Activated naive CD8-positive, alpha-beta T cell treated with anti-CD3 and anti-CD28 coated beads, Interleukin-2, amount 10 ng/mL, durations not matched to agents 7 days and 5 days (primary cell): ENCODE measurements at places on chromosomes 7 and 10.

- no peak for DNase-seq
Measured at GRCh38 chr7:91517201-91517785, 253.1 kb downstream of the FZD1 start.

- no peak for DNase-seq
Measured at GRCh38 chr7:55344840-55345239, 20.3 kb upstream of the LANCL2 start.

GRCh38 chr10:100890673-100891317, 22.0 kb upstream of the SLF2 start:
- DNase-seq = no peak

- DNase-seq = no peak
Measured at GRCh38 chr7:11726001-11726793, 105.8 kb downstream of the THSD7A start.

DNA sequence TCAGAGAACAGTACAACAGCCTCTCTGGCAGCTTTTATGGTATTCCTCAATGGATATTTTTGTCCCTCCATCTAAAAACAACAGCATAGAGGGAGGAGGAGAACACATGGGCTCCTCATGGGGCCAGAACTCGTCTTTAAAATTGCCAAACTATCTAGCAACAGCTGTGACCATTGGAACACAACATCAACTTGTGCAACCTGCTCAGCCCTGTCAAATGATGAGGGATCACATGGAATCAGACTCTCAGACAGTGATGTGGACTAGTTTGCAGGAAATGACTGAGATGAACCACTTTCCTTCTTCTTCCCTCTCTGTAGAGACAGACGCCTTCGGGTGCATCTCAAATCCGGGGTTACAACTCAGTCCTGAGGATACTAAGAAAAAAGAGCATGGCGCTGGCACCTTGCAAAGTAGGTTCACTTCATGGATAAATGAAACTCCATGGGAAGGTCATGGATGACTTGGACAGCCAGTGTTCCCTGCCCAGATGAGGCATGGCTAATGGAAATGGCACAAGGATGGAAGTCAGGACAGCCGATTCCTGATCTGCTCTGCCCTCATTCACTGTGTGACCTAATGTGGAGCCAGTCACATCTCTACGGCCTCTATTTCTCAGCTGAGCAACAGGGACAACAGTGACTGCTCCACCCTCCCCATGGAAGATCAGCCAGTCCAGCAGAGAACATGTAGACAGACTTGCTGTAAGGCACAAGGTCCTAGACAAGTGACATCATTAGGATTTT, 24.6 kb upstream of the DGKI start:
- DNase-seq = no peak

DNA sequence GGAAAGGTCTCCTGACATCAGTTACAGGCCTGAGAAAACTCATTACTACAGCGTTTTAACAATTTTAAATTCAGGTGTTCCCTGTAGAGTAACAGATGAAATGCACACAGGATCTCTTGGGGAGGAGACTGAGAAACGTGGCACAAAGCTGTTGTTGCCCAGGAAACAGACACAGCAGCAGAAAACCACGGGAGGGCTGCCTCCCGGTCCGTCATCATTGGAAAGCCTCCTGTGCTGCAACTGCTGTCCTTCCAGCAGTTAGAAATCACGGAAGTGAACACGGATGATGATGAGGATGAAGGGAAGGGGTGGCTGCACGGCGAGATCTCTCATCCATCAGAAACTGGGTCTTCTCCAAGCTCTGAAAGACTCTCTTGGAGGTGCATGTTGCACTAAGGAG, 94.6 kb upstream of the RNF32 start:
- DNase-seq = no peak

GRCh38 chr10:96188916-96189315, 58.8 kb downstream of the ZNF518A start:
- DNase-seq = no peak

DNA sequence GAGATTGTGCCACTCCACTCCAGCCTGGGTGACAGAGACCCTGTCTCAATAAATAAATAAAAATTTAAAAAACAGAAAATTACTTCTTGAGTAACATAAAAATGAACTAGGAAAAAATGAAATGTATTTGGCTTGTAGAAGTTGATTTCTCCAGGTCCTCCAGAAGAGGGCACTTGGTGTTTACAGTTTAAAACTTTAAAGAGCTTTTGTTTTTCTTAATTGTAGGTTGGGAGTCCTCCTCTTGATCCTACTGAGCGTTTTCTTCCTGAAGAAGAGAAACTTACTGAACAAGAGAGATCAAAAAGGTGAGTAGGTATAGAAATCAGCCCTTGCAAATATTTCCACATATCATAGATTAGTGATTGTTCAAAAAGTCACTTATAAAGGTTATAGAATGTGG, 16.2 kb downstream of the KIFBP start:
- DNase-seq = no peak

- no peak for DNase-seq
Measured at GRCh38 chr7:143238289-143238980, 16.6 kb downstream of the TAS2R40 start.

DNA sequence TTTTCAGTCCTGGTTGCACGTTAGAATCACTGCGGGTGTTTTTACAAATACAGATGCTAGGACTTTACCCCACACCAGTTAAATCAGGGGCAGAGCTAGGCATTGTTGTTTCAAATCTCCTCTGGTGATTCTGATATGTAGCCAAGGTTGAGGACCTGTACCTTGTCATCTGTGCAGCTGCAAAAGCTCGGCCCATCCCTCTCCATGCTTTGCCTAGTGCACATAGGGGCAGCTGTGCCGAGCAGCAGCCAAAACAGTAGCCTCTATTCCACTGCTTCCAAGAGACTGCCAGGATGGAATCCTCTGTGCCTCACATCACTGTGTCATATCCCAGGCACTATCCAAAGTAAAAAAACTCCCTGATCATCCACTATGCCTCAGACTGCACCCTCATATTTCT, 181.3 kb downstream of the CDK14 start:
- no peak for DNase-seq

DNA sequence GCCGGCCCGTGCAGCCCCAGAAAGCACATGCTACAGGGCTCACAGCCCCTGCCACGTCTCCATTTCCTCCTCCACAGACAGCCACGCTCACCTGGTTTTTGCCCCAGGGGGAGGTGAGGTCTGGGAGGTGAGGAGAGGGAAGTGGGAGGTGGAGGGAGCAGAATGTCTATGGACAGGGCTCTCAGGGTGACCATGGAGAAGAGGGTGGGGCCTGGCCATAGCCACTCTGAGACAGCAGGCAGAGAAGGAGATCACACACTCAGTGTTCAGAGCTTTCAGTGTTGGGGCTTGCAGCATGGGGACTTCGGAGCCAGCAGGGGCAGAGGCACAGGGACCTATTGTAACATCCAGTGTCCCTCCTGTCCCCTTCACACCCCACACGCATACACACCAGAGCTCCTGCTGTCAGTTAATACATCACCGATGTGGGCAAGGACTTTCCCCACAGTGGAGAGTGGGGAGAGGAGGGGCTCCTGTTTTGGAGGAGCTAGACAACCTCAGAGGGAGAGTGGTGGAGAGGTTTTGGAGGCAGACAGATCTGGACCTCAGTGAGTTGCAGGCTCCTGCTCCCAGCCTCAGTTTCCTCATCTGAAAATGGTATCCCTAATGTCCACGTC, 14.4 kb downstream of the WDFY4 start:
- no peak for DNase-seq

DNA sequence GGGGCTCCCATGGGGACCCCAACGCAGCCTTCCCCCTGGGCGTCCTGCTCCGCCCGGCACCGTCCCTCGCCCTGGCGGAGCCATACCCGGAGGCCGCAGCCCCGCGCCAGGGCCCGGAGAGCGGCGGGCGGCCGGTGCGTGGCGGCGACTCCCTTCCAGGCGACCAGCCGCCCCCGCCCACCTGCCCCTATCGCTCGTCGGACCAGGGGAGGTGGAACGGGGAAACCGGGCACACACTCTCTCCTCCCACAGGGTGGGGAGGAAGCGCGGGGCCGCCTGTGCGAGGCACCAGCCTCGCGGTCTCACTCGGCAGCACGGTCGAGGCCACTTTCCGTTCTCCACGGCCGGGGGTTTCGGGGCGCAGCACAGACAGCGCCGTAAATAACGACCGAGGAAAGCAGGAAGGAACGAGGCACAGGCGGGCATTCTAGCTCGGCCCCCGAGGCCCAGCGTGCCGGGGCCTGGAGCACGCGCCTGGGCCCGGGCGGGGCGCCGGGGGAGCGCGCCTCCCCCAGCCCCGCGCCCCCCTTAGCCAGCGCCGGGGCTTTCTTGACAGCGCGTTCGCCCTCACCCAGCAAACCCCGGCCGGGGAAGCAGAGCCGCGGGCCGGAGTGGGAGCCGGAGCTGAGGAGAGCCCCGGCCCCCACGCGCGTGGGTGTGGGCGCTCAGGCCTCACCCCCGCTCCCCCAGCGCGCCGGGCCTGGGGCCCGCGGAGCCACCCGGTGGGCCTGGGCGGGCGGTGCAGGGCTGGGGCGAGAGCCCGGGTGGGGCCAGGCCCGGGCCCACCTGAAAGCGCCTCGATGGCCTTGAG, 936 bp downstream of the IGF2BP3 start:
- DNase-seq = peak; percentile 57

DNA sequence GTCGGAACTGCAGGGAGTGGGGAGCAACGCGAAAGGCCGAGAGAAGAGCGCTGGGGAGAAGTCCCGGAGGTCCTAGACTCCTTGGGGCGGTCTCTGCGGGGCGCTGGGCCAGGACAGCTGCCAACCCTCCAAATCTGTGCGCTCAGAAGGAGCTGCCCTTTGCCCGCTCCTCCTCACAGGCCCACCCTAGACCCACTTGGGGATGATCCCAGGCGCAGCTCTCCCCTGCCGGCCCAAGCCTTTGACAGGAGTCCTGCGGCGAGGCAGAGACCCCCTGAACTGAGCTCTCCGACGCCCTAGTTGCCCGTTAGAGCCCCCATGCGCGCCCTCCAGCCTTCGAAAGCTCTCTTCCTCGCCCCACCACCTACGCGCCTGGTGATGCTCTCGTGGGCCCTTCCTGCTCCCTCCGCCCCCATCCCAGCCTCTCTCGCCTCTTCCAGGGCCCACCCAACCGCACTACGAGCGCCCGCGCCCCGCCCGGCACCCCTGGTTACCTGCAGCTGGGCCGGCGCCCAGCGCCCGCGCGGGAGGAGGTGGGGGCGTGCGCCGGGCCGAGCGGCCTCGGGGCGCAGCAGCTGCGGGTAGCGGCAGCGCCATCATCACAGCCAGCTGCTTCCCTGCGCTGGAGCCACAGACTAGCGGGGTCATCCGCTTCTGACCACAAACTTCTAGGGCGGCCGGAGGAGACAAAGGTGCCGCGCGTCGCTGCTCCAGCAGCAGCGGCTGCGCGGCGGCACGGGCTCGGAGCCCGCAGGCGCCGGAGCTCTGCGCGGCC, 353.4 kb downstream of the DNAJB6 start:
- peak; percentile 52 for DNase-seq

GRCh38 chr10:77939561-77940001, 13.0 kb upstream of the DLG5 start:
- no peak for DNase-seq

GRCh38 chr7:128830231-128831177, at the start of gene FLNC:
FLNC (plus strand) TSS chr7:128830406; CDS start chr7:128830638, 232 bp downstream.
- peak; percentile 56 for DNase-seq

GRCh38 chr7:92880212-92881090, 44.1 kb upstream of the CDK6 start:
- DNase-seq = no peak

- DNase-seq = no peak
Measured at GRCh38 chr10:13086056-13086455, 13.9 kb upstream of the OPTN start.

GRCh38 chr7:139876622-139877283, 47.7 kb downstream of the TBXAS1 start:
- no peak for DNase-seq

DNA sequence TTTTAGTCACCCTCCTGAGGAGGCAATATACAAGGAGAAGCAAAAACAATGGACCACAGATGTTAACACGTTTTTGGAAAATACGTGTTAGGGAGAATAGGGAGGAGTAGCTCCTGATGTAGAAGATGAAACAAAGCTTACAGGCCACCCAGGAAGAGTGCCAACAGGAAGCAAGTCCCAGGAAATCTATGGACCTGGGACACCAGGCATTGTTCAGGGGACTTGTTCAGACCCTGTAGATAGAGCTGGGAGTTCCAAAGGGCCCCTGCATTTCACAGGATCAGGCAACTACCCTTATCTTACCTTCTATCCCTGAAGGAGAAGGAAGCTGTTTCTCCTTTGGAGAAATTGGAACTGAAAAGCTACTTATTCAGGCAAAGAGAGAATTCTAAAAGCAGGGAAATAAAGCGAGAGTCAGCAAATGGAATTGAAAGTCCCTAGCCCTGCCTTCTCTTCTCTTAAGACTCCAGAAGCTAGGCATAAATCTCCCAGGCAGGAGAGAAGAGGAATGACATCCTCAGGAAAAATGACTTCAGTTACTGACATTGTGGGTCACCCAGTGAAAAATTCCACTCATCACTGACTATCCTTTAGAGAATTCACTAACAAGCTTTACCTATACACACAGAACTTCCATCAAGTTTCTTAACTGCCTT, 77.7 kb upstream of the FAM3C start:
- no peak for DNase-seq

DNA sequence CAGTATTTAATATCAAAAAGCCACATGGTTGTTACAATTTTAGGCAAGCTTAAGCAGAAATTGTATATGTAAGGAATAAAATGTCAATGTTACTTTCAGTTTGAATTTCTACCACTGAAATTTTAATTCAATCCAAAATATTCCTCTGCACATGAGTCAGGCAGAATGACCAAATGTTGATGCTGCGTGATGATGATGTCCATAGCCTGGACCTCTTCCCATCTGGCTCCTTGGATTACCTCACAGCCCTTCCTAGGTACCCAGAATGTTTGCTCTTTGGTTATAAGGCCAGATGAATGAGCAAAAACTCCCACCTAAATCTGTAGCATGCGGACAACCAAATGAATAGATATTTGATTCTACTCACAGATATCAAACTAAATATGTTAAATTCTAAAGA, 258.3 kb upstream of the IMMP2L start:
- no peak for DNase-seq

DNA sequence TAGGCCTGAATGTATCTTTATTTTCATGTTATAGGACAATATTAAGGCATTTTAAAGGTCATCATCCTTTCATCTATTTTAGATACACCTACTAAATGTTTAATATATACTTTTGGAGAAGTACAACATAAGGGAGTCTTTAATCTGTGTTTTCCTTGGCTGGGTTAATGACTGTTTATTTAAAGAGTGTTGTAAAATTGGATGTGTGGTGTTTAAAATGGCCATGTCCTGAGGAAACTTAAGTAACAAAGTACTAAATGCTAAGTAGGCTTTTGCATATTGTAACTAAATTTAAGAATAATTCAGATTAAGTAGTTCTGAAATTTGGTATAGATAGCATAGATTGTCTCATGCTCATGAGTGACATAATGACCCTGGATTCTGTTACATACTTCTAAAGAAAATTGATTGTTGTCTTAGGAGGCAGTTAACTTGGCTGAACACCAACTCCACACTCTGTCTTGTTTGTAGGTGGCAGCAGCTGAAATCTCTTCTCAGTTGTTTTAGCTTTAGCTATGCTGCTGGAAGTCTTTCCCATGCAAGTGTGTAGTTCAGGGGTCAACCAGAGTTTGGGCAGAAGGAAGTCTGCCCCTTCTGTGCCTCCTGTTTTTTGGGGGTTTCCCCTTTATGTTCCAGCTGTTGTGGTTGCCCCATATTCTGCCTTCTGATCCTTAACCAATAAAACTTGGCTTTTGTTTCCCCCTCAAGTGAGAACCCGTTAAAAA, 29.2 kb downstream of the DLD start:
- no peak for DNase-seq

GRCh38 chr7:38274486-38274885, 1.1 kb upstream of the TARP start:
- DNase-seq = no peak
